ENCODE measurements at places on chromosomes 3 and 15. TPM values are rescaled to one million over a fixed set of nuclear protein-coding genes. Genes with fewer than 3 reads are reported as not detected.
A peak's percentile ranks its signal among the peaks of the same experiment; 100 is the strongest.

DNA sequence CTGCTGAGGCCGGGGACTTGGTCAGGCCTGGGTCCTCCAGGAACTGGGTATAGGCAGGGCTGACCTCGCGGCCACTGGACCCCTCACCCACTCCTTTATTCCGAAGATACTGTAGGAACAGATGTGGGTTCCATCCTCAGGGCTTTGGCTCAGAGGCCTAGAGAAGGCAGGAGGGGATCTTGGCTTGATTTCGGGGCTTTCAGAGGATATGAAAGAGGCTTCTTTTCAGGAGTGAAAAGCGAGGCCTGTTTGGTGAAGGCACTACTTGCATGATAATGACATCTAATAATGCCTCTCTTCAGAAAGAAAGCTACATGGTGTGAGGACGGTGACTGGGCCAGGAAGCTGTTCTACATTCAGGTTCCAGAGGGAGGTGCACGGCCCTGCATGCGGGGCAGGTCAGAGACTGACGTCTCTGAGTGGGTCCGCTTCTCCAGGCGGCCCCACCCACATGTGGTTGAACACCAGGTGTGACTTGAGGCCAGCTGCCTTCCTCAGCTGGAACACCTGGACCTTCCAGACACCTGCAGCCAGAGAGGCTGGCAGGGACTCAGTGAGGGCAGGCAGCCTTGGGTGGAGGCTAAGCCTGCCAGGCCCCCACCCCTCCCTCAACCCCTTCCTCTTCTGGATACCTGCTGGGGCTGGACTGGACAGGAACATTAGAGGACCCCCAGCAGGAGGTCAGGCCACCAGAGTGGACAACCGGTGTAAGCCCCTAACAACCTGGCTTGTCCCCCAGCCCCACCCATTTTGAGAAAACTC lies 31.1 kb upstream of the HHATL start:
- DNase-seq: no peak

DNA sequence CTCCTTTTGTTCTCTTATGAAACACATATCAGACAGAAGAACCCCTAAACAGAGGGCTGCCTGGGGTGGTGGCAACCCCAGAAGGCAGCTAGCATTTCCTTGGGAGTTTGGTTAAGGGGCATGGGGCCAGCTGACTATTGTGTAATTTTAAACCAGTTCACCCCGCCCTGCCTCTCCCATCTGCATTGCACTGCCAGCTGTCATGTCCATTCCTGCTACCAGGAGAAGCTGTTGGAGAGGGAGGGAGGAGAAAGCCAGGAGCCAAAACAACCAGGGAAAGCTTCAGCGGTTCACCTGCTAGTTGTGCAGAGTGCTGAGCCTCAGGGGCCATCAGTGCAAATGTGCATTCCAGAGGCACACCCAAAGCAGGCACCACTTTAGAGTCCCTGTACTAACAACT lies 47.6 kb upstream of the ATP1B3 start:
- DNase-seq: no peak

Gene RAD51
- total RNA-seq: 22.3 TPM

DNA sequence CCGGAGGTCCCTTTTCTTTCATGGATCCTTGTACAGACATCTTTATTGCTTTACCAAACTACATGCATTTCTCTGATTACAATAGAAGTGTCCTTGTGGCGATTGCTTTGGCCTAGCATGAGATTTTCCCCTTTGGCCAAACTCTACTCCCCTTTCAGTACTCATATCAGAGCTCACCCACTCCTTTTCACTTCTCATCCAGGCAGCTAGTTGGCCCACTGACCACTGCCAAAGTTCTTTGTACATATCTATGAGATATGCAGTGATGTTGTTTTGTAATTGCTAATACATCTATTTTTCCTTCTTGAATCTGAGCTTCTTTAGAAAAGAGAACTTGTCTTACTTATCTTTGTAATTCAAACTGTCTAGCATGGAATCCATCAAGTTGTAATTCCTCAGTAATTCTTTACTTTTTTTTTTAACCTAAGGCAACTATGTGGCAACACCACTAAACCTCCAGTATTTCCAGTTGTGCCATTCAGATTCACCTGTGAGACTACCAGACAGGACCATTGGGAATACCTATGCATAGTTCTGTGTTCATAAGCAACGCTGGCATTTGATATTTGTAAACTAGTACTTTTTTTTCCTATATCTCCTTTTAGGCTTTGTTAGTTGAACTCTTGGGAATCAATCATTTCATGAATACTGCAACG lies 39.2 kb downstream of the AADACL2 start:
- DNase-seq: no peak

DNA sequence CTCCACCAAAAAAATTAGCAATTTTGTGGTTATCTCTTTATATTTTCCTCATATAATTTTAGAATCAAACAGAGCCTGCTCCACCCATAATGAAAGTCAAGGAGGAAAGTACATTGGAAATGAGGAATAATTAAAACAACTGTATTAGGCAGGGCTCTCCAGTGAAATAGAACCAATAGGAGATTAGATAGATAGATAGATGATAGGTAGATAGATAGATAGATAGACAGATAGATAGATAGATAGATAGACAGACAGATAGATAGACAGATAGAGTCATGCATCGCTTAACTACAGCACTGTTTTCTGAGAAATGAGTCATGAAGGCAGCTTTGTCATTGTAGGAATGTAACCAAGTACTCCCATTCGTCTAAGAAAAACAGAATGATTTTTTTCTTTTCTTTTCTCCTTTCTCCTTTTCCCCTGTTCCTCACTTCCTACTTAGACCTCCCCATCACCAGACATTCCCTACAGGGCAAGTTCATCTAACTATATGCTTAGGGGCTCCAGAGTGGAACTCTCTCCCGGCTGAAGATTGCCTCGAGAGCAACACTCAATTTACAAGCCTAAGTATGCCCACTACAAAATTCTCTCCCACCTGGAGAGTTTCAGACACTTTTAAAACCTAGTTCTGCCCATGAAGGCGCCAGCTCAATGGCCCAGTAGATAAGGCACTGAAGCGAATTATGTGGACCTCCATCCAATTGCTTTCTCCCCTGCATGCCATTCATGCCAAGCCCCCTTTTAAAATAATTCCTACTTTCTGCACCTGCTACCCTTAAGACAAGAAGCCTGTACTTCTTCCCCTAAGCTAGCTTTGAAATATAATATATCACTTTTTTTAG lies 53.3 kb upstream of the LIPC start:
- DNase-seq: peak; percentile 53

Gene GOLGA6L4
- not detected for total RNA-seq

GRCh38 chr3:127040216-127040615 lies 57.3 kb downstream of the PLXNA1 start:
- no peak for DNase-seq

DNA sequence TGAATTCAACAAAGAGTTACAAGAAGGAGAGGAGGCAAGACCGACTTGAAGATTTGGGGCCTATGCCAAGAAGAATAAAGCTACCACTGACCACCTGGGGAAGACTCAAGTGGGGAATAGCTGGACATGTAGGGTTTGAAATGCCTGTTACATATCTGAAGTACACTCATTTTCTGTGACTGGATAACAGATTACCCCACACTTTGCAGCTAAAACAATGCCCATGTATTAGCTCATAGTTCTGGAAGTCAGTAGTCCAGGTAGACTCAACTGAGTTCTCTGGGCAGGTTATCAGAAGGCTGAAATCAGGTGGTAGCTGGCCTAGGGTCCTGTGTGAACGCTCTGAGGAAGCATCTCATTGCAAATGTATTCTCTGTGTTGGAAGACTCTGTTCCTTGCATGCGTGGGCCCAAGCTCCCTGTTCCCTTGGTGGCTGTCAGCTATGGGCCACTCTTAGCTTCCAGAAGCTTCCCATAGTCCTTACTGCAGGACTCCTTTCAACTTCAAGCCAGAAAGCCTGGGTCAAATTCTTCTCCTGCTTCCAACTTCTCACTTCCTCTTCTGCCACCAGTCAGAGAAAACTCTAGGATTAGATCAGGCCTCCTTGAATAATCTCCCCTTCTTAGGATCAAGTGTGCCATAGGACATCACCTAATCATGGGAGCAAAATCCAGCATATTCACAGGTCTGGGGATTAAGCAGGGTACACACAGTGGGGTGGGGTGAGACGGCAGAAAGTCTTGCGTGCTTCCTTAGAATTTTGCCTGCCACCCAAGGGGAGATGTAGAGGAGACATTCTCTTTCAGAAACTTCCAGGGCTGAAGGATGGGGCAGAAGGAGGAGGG lies 187.8 kb downstream of the SHQ1 start:
- DNase-seq: no peak

Gene LARP6
- 41.0 TPM for total RNA-seq

DNA sequence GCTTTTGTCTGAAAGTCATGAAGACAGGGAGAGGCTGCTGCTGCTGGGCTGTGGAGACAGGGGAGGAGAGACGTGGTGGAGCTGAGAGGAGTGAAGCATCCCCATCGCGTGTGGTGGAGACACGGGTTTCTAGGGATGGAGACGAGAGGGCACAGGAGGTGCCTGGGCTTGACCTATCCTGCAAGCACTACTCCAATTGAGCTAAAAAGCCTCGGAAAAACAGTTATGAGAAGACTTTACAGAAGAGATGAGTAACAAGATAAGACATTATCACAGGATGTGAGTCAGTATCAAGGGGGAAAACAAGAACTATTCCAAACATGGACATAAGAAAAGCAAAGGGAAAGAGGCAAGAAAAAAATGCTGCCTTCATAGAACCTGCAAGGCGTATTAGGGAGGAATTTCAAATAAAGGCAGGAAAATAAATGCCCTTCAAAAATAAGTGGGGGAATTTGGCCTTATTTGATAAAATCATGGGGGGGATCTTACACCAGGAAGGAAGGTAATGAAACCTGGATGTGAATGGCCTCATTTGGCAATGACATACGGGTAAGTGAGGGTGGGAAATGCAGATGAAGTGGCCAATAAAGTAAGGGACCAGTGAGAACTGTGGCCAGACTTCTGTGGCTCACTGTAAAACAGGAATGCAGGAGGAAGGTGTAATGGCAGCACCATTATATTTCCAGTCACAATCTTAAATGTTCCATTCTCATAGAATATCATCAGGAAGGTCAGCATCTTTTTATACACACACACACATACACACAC lies 97.9 kb downstream of the PLD1 start:
- peak; percentile 35 for DNase-seq

Gene VILL
- 1.2 TPM for total RNA-seq

DNA sequence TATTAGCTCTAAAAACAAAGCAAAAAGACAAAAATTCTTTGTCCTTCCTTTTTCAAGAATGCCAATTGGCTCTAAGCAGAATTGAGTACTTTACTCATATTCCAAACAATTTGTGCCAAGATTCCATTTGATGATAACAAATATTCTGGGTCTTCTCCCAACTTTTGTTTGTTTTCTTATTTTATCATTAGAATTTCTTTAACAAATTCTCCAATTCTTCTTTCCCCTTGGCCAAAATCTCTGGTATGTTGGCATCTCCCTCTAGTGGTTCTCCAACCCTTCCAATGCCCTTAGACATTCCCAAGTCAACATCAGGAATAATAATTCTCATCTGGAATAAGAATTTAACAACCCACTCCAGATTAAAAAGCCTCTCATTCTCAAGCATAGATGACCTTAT lies 5.3 kb downstream of the CPOX start:
- no peak for DNase-seq

DNA sequence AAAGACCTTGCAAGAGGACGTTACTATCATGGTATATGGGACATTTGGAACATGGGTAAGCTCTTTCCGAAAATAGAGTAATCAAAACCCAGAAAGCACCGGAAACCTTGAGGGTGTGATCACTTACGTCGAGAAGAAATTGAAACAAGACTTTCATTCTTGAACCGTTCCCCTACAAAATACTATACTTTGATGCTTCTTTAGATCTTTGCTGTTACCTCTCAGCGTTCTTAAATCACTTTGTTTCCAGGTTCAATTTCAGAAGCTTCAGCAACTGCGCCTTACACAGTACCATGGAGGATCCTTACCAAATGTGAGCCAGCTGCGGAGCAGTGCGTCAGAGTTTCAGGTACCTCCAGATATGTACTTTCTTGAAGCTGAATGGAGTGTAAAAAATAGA lies 10.1 kb downstream of the CRTC3 start:
- no peak for DNase-seq

GRCh38 chr3:14430053-14430452 lies 27.6 kb downstream of the SLC6A6 start:
- no peak for DNase-seq

Gene ANKRD63
- not detected for total RNA-seq

Gene FBXO40
- total RNA-seq: not detected

DNA sequence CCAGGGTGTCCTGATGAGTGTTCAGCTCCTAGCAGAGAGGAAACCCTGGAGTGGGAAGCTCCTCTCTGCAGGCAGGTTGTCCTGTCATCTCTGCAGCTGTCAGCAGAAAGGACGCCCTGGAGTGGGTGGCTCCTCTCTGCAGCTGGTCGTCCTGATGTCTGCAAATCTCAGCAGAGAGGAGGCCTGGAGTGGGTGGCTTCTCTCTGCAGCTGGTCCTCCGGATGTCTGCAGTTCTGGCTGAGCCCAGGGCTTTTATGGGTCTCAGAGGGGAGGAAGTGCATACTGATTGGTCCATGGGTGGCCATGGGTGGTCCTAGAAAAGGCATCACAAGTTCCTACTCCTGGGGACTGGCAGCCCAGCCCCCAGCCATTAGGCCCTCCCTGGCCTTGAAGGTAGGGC lies 102.6 kb upstream of the BNIP2 start:
- no peak for DNase-seq

DNA sequence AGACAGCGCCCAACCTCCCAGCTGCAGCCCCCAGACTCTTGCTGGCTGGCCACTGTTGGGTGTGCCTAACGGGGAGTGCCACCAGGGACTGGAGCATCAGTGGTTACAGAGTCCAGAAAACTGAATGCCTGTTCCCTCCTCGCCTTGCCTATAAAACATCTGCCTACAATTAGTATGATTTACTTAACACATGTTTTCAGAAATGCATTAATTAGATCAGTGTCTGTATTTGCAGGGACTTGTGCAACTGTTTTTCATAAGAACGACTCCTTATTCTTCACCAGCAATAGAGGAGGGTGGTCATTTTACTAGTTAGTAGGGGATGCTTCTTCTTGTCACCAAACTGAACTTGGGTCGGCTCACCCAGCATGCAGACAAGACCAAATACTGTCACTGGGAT lies 248.7 kb downstream of the GABRG3 start:
- no peak for DNase-seq

Gene STXBP5L
- total RNA-seq: not detected

Gene SPRED1
- total RNA-seq: 11.2 TPM

DNA sequence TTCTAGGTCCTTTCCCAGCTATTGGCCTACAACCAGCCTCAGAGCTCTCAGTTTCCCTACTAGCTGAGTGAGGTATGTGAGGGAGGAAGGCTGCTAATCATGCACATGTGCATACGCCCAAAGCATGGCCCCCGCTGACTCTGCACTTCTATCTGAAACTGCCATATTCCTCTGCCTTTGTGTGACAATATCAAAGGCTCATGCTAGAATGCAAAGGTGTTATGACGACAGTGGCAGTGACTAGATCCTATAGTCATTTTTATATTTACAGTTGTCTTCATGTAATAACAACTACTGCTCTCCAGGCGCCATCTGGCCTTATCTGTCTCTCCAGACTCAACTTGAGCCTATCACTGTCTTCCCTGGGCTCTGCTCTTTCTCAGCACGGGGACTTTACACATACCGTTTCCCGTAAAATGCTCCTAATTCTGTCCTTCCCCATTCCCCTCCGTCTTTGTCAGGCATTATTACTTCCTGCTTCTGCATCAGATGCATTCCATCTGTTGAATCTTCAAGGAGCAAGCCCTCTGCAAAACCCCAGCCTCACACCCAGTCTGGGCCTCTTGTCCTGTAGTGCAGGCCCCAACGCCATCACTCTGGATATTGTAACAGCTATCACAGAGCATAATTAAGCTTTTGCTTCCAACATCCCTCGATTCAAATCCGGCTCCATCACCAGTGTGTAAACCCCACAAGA lies 102.5 kb downstream of the PDCD6IP start:
- DNase-seq: no peak

Measured in Caki2 (cell line).